ENCODE measurements at places on chromosomes 12 and 14.

DNA sequence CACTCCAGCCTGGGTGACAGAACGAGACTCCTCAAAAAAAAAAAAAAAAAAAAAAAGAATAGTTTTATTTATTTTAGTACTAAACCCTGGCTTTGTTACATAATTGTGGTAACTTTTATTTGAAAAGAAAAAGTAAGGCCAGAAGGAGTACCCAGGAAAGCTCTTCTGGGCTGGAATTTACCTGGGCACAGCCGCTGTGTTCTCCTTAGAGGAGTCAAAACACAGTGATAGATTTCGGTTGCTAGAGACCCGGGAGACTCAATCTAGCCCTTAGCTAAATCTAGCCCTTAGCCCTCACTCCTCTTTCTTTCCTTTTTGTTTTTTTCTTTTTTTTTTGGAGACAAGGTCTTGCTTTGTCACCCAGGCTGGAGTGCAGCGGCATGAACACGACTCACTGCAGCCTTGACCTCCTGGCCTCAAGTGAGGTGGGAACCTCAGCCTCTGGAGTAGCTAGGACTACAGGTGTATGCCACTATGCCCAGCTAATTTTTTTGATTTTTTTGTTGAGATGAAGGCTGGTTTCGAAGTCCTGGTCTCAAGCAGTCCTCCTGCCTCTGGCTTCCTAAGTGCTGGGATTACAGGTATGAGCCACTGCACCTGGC lies 49.7 kb downstream of the SYNE2 start:
- DNase-seq = no peak

DNA sequence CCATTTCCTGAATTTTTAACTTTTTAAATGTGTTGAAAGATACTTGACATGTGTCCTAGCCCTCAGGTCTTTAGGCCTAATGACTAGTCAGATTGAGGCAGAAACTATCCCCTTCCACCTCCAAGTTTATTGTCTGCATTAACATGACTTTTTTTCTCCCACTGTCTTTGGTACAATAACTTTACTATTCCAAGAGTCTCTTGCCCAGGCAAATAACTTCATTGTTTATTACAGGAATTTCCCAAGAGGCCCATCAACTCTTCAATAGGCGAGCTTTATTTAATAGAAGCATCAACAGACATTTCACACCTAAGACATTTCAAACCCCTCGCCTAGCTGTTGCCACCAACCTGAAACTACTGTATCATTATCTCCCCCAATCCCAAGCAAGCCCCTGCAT lies 10.7 kb downstream of the NFKBIA start:
- no peak for DNase-seq

DNA sequence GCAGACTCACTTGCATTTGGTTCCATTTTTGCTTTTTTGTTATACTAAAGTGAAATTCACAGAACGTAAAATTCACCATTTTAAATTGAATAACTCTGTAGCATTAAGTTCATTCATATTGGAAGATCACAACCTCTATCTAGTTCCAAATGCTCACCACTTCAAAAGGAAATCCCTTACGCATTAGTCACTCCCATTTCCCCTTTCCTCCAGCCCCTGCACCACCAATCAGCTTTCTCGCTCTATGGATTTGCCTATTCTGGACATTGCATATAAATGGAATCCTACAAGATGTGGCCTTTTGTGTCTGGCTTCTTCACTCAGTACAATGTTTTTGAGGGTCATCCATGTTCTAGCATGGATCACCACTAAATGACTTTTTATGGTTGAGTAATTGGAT lies 294.5 kb downstream of the KSR2 start:
- DNase-seq = no peak

- no peak for DNase-seq
These were observed 396.2 kb downstream of the CCDC91 start for GRCh38 chr12:28586481-28586880.

All from stimulated activated CD4-positive, alpha-beta T cell treated with anti-CD3 and anti-CD28 coated beads, Interleukin-1b, Interleukin-23, amount 100 ng/mL, for 4 hours (primary cell).